A549 treated with dexamethasone at 1 μM for 4 hours (cell line): ENCODE measurements at places on chromosomes 1 and 21. TPM values are rescaled to one million over a fixed set of nuclear protein-coding genes. Genes with fewer than 3 reads are reported as not detected.

Gene RORC
- total RNA-seq = 0.03 to 0.08 TPM (median 0.04 TPM) in 4 of 5 replicates, not detected in the other

Gene BMP8A
- total RNA-seq = 0.08 to 0.20 TPM (median 0.11 TPM) in 5 replicates

Gene RNF11
- total RNA-seq = 25.3 to 37.8 TPM (median 32.2 TPM) in 5 replicates

Gene TFF1
- 19.2 to 34.3 TPM (median 22.6 TPM) in 5 replicates for total RNA-seq

Gene ADGRL4
- total RNA-seq = not detected in 5 replicates

Gene KRTAP7-1
- total RNA-seq = not detected in 5 replicates

Gene ANXA9
- total RNA-seq = 0.71 to 1.2 TPM (median 0.89 TPM) in 5 replicates

Gene DYNLT5
- total RNA-seq = not detected in 5 replicates

Gene C21orf58
- total RNA-seq = 2.8 to 4.9 TPM (median 4.5 TPM) in 5 replicates

Gene CATSPERE
- 0.02 to 0.08 TPM (median 0.03 TPM) in 5 replicates for total RNA-seq

Gene FCGR2B
- total RNA-seq = not detected in 5 replicates
